ENCODE measurements at places on chromosomes 7 and 10.

- no peak for DNase-seq
These were observed 91.8 kb upstream of the STK17A start for GRCh38 chr7:43491123-43491522.

GRCh38 chr10:130016993-130017630 is 53.0 kb upstream of the EBF3 start:
- DNase-seq, result no peak

DNA sequence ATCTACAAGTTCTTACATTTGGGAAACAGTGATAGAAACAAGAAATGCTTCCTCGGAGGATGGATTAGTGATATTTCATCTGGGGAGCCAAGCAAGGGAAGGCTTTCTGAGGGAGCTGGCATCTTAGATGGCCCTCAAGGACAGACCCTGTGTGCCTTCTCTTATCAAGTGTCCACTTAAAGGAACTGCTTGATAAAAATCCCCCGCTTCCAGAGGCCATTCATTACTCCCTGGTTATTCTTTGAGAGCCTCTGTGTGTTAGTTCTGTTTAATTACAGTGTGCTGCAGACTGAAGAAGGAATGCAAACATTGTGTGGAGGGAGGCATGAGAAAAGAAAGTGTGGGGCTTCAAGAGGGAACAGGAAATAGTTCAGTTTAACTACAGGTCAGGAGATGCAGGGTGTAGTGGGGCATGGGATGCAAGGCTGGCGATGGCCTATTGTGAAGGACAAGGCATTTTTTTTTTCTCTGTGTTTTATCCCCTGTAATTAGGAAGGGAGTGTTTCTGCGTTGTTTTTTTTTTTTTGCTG is 145.4 kb downstream of the SNX10 start:
- no peak for DNase-seq

- DNase-seq, result no peak
These were observed 568.5 kb downstream of the CALN1 start for GRCh38 chr7:71843676-71844075.
